Osteocyte (in vitro differentiated cells): ENCODE measurements at places on chromosomes 6 and 20. TPM values are rescaled to one million over a fixed set of nuclear protein-coding genes. Genes with fewer than 3 reads are reported as not detected.

- no peak overlapping the region for H3K4me3 ChIP-seq
- no peak for DNase-seq
These were observed 203.0 kb downstream of the EPM2A start for GRCh38 chr6:145532361-145532760.

- no peak for DNase-seq
- H3K27ac ChIP-seq: no peak overlapping the region
- H3K4me1 ChIP-seq: peaks cover 7% of the 10 kb centered on the region
- no peak overlapping the region for H3K4me3 ChIP-seq
These were observed 15.3 kb downstream of the GFOD1 start for GRCh38 chr6:13472099-13472498.

Gene ANKRD6
- total RNA-seq: 5.5 and 7.1 TPM in 2 replicates

Gene NRSN1
- total RNA-seq: not detected in 2 replicates

Gene ZNF311
- total RNA-seq: 1.5 and 1.7 TPM in 2 replicates

Gene RBM24
- total RNA-seq: 13.2 and 13.7 TPM in 2 replicates
